HuH-7 (cell line): ENCODE measurements at places on chromosomes 5 and 9.

GRCh38 chr9:71594541-71594940 lies 173.8 kb downstream of the CEMIP2 start:
- DNase-seq = no peak

DNA sequence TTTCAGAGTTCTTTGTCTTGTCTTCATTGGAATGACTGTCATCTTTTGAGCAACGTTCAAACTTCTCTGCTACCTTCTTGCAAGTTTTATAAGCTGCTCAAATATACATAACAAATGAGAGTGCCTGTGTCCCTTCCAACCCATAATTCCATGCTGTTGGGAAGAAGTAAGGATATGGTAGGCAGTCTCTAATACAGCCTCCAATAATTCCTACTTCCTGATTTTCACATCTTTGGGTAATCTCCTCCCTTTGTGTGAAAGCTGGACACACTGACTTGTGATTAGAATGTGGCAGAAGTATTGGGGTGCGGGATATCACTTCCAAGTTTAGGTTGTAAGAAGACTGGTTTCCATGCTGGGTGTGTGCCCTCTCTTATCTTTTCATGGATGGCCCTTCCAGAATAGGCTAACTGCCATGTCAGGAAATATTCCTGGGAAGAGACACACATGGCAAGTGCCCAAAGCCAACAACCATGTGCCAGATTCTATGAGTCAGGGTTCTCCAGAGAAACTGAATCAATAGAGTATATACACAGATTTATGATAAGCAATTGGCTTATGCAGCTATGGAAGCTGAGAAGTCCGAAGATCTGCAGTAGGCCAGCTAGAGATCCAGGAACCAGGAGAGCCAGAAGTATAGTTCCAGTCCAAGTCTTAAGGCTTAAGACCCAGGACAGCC lies 531.3 kb downstream of the NTRK2 start:
- DNase-seq = no peak

- DNase-seq = no peak
These were observed at the start of gene CD180 for GRCh38 chr5:67196537-67197059. Gene CD180 (minus strand): TSS chr5:67196799. CDS start chr5:67196641, 158 bp downstream.

DNA sequence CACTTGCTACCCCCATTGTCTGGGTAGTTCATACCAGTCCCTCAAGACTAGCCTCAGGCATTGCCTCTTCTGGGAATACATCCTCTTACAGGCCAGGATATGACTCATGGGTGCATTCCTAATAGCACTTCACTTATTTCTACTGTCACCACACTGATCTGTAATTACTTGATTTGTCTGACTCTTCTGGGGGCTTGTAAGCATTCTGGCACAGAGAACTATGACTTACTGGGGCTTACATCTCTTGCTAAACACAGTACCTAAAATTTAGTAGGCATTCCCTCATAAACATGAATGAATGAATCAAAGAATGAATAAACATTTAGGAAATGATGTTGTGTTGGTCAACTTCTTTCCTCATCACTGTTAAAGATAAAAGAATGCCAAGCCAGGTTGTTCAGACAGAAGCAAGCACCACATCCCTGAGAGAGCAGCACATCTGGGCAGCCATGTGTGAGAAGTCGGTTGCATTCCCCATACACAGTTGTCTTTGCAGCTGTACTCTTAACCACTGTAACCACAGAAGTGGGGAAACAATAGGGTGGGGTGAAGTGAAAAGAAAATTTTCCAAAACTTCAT lies 27.6 kb downstream of the IL7R start:
- no peak for DNase-seq

DNA sequence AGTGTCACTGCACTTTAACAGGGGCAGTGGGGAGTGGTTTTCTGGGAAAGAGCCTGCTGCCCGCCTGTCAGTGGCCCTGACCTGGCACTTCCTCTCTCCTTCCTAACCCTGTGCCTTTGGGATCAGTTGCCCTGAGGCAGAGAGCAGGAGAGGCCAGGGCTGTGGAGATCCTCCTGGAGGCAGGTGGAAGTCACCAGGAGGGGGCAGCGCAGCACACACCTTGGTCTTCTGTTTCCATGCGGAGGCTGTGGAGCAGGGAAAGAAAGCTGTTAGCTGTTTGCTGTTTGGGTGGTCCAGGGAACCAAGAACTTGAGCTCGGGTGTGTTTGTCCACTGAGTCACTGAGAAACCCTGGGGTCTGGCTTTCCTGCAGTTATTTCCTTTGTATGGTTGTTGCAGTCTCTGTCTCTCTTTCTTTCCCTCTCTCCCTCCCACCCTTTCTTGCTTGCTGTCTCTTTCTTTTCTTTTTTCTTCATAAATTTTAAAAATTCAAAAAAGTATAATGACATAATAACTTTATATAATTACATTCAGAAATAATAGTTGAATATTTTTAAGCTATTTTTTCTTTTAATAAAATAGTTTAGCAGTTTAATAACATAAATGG lies 28.1 kb downstream of the NTRK2 start:
- DNase-seq = peak; percentile 48

- no peak for DNase-seq
These were observed 15.7 kb downstream of the AUH start for GRCh38 chr9:91345978-91346377.

DNA sequence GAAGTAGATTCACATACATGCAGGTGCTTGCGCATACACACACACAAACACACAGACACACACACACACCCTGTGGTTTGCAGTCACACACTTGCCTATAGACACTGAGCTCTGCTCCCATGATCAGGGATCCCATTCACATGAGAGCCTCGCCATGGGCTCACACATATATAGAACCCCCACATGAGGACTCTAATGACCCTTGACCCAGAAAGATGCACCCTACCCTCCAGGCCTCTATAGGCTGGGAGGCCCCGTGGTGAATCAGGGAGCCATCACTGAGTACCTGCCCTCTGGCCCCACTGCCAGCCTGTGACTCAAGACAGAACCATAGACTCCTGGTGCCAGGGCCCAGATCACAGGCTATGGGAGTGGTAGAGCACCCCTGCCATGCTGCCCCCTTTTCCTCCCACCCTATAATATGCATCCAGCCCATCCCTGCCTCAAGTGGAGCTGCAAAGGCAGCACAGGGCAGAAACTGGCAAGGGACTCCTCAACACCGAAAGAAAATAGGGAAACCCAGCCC lies 3.3 kb upstream of the AQP3 start:
- no peak for DNase-seq

DNA sequence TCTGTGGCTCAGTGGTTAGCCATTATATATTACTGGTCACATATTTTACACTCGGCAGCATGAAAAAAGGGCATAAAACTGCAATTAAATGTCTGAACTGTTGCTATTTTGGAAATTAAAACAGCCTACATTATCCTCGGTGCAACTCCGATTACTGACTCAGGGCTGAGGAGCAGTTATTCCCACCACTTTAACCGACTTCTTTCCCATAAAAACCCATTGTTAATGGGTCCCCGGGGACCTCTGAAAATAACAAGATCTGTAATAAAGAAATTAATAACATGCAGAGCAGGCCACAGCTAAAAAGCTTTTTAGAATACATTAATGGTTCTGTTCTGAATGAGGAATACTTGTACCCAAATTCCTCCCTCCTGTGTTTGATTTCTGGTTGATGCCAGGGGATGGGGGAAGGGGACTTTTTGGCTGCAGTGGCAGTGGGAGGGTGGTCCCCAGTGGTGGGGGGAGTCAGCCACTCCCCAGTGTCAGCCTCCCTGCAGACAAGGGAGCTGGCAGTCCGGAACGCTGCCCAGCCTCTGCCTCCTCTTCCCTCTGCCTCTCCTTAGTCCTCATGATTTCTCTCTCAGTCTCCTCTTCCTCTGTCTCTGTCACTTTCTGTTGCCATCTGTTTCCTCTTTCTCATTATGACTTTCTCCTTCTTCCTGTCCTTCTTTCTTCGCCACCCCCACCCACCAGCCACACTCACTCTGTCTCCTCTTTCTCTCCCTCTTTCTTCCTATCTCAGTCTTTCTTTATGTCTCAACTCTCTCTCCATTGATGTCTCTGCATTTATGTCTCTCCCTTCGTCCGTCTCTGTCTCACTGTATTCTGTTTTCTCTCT lies 59.0 kb upstream of the ZBTB43 start:
- no peak for DNase-seq

DNA sequence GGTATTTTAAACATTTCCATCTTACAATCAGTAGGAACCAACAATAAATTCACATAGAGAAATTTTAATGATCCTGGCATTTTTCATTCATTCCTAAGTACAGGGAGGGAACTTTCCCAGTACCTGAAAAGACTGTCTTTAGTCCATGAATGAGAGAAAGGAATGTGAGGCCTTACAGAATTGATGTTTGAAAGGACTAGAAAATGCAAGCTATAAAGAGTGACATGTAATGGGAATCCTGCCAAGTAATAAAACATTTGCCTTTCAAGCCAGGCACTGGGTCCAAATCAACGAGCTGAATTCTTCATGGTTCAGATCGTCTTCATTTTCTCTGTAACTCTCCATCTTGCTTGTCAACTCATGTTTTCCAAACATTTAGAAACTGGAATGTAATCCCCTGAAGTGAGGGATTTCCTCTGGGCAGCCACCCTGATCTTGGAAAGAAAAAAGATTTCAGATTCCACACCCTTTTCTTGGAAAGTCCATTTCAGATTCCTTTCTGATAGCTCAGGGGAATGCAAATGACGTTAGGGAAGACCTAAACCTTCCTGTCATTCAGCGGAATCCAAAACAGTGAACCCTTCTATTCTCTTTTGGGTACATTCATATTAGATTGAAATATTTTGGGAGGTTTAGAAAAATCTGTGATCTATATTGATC lies 315.8 kb downstream of the SH3GL2 start:
- DNase-seq = no peak

GRCh38 chr5:16345454-16345853 lies 120.1 kb downstream of the ZNF622 start:
- DNase-seq = no peak

DNA sequence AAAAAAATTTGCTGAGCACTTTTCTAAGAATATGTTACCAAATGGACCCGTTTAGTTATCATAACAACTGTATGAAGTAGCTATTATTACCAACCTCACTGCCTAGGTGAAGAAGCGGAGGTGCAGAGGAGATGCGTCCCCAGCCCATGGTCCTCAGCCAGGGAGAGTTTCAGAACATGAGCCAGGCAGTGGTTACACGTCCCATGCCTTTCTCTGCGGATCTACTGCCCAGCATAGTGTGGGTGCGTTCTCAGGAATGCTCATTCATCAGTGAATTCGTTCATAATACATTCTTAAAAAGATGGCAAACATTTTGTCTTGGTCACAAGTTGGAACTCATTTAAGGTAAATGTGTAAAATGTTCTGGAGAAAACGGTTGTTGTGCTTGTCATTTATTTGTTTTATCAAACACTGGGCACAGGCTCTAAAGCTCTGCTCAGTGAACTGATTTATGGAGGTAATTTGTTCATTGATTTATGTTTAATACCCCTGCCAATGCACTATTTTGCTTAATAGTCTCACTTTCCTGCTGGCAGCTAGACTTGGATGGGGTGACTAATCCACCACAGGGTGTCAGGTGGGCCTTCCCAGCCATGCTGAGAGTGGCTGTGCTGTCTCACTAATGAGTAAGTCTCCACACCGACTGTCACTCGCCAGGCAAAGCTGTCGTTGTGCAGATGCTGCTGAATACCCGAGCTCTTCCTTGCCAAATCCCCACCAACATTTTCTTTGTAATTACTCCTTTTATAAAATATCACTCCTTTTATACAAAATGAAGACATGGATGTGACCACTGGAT lies 248.8 kb downstream of the TENT4A start:
- DNase-seq = no peak

DNA sequence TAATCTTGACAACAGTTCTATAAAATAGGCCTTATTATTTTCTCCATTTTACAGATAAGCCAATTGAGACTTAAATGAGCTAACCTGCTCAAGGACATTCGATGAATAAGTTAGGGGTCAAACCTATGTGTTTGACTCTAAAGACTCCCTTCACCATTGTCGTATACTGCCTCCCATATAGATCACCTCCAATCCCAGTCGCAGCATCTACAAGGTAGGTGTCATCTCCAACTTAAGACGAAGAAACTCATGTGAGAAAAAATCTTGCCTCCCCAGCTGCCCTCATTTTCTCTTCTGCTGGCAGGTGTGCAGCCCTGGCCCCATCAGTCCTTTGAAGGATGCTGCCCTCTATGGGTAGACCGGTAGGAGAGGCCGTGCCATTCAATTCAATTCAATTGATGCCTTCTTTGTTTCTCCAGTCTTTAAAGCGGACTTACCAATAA lies 75.2 kb upstream of the SMARCA2 start:
- peak; percentile 15 for DNase-seq

GRCh38 chr9:71636143-71636839 lies 132.0 kb downstream of the CEMIP2 start:
- DNase-seq = no peak

DNA sequence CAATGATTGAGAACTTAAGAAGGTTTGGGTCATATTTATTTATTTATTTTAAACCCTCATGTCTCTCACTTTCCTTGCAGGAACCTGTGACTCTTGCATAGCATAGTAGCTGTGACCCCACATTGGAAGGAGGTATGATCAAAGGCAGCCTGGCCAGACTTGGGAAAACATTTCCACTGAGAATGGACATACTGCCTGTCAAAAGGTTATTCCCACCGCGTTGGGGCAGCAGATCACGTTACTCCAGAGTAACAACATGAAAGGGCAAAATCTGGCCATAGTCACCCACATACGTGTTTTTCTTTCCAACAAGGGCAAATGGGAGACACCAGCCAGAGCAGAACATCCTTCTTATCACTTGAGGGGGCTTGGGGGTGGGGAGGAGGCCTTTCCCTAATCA lies 95.7 kb downstream of the ARL15 start:
- no peak for DNase-seq

DNA sequence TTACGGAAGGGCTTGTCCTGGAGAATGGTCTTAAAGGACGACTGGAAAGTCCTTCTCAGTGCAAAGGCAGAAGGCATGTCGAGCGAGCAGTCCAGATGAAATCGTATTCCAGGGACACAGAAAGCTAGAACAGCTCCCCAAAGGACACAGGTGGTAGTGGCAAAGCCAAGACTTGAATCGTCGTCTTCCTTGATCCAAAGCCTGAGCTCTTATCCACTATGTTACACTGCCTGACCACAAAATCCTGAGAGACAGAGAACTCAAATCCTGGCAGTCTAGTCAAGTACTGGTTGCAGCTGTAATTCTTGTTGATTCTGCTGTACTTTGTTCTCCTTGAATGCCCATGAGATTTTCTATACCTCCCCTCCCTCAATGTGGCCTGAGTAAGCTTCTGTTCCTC lies 198.7 kb downstream of the TARS1 start:
- DNase-seq = no peak

GRCh38 chr5:32147236-32147635 lies 26.9 kb downstream of the GOLPH3 start:
- no peak for DNase-seq
